ENCODE measurements at places on chromosomes 1 and 21.

- no peak for DNase-seq
- H3K27me3 ChIP-seq, result peaks cover 24% of the 10 kb centered on the region
- no peaks in the 10 kb centered on the region for H3K4me1 ChIP-seq
- no peaks in the 10 kb centered on the region for H3K36me3 ChIP-seq
- H3K27ac ChIP-seq, result no peak overlapping the region
Observed at GRCh38 chr1:33576821-33577599, 104.6 kb downstream of the ZSCAN20 start.

DNA sequence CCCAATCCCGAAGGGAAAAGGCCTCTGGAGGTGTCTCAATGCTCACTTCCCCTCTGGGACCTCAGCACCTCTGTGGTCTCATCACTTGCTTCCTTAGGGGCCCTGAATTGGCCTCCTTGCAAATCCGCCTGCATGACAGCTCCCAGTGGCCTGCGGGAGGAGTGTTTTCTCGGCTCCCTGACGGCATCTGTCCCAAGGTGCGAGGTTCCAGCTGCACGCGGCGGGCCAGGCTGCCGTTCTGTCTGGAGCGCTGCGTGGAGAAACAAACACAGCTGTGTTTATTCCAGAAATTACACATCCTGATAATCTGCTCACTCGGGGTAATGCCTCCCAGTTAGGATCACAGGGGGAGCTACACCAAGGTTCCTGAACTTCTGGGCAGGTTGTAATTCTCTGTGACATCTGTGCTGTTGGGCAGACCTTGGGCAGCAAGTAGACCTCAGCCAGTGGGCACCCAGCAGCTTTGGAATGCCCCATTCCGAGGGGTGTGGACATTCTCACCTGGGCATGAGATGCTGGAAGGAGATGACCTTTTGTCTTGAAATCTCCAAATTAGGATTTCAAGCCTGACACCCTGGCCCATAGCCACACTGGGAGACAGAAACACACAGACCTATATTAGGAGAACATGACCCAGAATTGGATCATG is 18.2 kb downstream of the EPHB2 start:
- H3K4me3 ChIP-seq, result no peak overlapping the region
- no peaks in the 10 kb centered on the region for H3K36me3 ChIP-seq
- no peaks in the 10 kb centered on the region for H3K4me1 ChIP-seq
- H3K27ac ChIP-seq, result no peak overlapping the region
- no peak for DNase-seq

GRCh38 chr1:203644191-203644590 is 17.6 kb downstream of the ATP2B4 start:
- no peak overlapping the region for H3K27ac ChIP-seq
- H3K4me3 ChIP-seq, result no peak overlapping the region
- peaks cover 32% of the 10 kb centered on the region for H3K36me3 ChIP-seq
- H3K4me1 ChIP-seq, result peaks cover 53% of the 10 kb centered on the region

DNA sequence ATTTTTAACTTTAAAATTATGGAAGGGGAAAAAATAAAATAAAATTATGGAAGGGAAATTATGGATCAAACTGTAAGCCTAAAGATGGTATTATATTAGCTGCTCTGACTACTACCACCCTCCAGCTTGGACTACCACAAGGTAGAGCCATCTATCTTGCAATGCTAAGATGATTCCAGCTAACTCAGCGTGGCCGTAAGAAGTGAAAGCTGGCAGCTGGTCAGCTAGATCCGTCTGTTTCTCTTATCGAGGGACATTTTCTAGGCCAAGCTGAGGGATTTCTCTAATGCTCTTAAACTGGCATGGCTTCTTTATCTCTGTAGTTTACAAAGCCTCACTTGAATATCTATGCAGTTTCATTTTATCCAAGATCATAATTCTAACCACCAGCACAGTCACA is 31.5 kb downstream of the LYST start:
- no peak overlapping the region for H3K27ac ChIP-seq
- DNase-seq, result no peak
- no peaks in the 10 kb centered on the region for H3K4me1 ChIP-seq
- H3K36me3 ChIP-seq, result peaks cover 4% of the 10 kb centered on the region
- H3K27me3 ChIP-seq, result no peaks in the 10 kb centered on the region

DNA sequence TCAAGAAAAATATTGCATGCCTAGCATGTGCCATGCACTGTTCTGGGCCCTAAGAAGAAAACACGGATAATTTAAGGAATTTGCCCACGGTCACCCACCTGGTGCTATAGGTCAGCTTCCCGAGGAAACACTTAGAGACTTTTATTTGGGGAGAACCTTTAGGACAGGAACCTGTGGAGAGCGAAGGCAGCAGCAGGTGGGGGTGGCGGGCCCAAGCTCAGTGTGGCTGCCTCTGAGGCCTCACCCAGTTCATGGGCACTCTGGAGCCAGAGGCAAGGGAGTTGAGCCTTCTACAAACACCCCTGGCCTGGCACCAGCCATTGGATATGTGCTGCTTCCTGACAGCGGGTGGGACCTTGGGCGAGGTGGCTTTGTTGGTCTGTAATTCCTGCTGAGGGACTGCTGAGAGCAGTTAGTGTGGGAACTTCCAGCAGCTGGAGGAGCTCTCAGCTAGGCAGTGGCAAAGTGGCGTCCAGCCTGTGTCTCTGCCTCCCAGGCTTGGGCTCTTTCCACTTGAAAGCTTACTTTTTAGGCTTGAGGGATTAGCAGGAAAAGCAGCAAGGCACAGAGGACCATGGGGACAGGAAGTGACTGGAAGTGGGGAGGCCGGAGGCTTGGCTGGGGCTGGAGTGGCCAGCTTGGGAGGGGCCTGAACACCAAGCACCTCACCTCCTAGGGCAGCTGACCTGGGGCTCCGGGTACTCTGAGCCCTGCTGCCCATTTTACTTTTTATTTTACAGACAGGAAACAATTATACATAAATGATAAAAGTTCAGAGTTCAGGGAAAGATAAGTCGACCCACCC is 19.1 kb downstream of the MRPL37 start:
- no peak overlapping the region for H3K4me3 ChIP-seq
- H3K36me3 ChIP-seq, result peaks cover 68% of the 10 kb centered on the region
- no peak for DNase-seq
- no peak overlapping the region for H3K27ac ChIP-seq
- H3K4me1 ChIP-seq, result no peaks in the 10 kb centered on the region

DNA sequence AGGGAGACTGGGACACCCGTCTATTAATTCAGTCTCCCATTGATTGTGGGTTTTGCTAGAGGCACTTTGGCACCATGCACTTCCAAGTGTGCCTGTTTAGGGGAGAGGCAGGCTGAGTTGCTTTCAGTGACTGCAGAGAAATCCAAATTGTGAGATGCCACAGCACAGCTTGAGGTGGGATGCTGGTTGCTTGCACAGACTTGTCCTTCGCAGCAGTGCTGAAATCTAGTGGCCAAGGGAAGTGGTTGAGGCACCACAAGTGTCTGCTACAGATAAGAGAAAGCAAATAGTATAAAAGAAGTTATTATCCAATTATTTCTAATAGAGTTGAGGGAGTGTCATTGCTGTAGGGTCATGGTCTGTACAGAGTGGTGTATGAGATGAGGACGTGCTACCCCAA is 40.0 kb upstream of the APP start:
- H3K36me3 ChIP-seq, result no peaks in the 10 kb centered on the region
- H3K27ac ChIP-seq, result no peak overlapping the region
- no peak overlapping the region for H3K4me3 ChIP-seq
- no peaks in the 10 kb centered on the region for H3K27me3 ChIP-seq
- no peaks in the 10 kb centered on the region for H3K4me1 ChIP-seq

DNA sequence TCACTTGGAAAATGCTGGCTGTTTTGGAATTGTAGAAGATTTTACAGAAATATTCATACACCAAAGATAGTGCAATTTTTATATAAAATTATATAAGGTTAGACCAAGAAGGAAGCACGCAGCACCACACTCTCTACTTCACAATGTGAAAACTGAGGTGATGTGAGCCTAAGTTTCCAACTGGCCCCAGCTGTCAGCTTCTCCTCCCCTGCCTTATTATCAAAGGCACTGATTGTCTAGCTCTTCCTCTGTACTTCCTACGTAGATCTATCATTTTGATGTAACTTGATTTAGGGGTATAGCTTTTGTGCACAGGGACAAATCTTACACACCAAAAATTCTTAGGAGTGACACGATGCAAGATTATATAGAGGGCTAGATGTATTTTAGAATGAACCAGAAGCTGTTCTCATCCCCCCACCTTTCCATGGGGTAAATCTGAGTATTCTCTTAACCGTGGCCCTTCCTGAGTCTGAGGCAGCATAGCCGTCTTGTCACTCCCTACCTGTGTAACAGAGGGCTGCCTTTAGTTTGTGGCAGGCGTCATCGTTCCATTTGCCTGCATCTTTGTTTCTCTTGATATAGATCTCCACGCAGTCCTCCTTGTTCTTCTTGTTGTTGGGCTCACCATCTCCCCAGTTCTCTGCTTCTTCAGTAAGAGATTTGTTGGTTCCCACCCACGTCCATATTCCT is 3.4 kb downstream of the SELL start:
- no peak for DNase-seq
- peak overlapping the region; percentile 58 for H3K4me3 ChIP-seq
- peaks cover 53% of the 10 kb centered on the region for H3K36me3 ChIP-seq

- no peaks in the 10 kb centered on the region for H3K36me3 ChIP-seq
- DNase-seq, result peak; percentile 81
- H3K4me1 ChIP-seq, result peaks cover 24% of the 10 kb centered on the region
- H3K27me3 ChIP-seq, result no peaks in the 10 kb centered on the region
Observed at GRCh38 chr1:168386949-168387586, 106.4 kb downstream of the TBX19 start.

- H3K36me3 ChIP-seq, result peaks cover 23% of the 10 kb centered on the region
- H3K27me3 ChIP-seq, result no peaks in the 10 kb centered on the region
- H3K4me1 ChIP-seq, result peaks cover 86% of the 10 kb centered on the region
- peak within 1 kb of the TSS; percentile 55 for H3K27ac ChIP-seq
- H3K4me3 ChIP-seq, result peak within 1 kb of the TSS; percentile 99
Observed at GRCh38 chr1:206469933-206470691, at the start of gene IKBKE. Gene IKBKE (plus strand): TSS chr1:206470476. CDS start chr1:206473228, 2,752 bp downstream.

DNA sequence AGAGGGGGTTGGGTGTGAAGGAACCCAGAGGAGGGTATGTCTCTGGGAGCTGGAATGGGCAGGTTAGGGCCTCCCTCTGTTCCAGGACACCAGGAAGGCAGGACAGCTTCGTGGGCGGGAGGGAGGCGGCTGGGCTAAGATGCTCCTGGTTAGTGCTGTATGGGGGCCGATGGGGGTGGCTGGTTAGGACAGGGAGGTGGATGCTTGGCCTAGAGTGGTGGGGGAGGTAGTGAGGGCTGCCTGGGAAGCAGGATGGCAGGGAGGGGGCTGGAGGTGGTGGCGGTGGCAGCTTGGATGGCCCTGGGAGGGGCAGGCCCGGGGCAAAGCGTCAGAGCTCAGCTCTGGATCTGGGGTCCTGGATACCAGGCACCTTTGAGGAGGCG is 6.2 kb upstream of the MMP23B start:
- H3K27ac ChIP-seq, result no peak overlapping the region
- no peak for DNase-seq
- H3K4me1 ChIP-seq, result peaks cover 24% of the 10 kb centered on the region
- no peaks in the 10 kb centered on the region for H3K27me3 ChIP-seq
- H3K4me3 ChIP-seq, result no peak overlapping the region

DNA sequence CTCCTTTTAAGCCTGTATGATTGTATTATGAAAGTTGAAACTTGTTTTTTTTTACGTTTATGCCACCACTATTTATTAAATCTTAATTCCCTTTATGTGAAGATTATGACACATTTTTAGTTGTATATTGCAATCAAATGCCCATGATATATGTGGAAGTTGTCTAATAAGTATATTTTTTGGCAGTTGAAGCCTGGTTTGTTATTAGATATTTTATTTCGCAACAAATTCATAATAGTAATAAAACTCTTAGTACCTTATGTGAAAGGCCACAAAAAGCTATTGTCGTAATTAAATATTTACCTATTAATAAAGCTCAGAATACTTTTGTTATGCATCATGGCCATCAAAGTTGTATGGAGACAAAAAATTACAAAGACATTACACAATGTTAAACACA is 386.8 kb downstream of the NCAM2 start:
- no peaks in the 10 kb centered on the region for H3K27me3 ChIP-seq
- no peak overlapping the region for H3K27ac ChIP-seq
- no peaks in the 10 kb centered on the region for H3K4me1 ChIP-seq
- DNase-seq, result no peak
- H3K36me3 ChIP-seq, result no peaks in the 10 kb centered on the region

DNA sequence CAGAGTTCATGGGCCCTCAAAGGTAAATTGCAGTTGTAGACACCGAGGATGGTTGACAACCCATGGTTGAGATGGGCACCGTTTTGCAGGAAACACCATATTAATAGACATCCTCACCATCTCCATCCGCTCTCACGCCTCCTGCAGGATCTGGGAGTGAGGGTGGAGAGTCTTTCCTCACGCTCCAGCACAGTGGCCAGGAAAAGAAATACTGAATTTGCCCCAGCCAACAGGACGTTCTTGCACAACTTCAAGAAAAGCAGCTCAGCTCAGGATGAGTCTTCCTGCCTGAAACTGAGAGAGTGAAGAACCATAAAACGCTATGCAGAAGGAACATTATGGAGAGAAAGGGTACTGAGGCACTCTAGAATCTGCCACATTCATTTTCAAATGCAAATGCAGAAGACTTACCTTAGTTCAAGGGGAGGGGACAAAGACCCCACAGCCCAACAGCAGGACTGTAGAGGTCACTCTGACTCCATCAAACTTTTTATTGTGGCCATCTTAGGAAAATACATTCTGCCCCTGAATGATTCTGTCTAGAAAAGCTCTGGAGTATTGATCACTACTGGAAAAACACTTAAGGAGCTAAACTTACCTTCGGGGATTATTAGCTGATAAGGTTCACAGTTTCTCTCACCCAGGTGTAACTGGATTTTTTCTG is 9.3 kb downstream of the SLAMF8 start:
- H3K27me3 ChIP-seq, result no peaks in the 10 kb centered on the region
- no peak overlapping the region for H3K27ac ChIP-seq
- no peaks in the 10 kb centered on the region for H3K36me3 ChIP-seq
- H3K4me1 ChIP-seq, result no peaks in the 10 kb centered on the region
- no peak overlapping the region for H3K4me3 ChIP-seq

GRCh38 chr1:183757061-183757460 is 47.9 kb upstream of the RGL1 start:
- H3K36me3 ChIP-seq, result no peaks in the 10 kb centered on the region
- DNase-seq, result no peak
- no peak overlapping the region for H3K27ac ChIP-seq

- no peak overlapping the region for H3K4me3 ChIP-seq
- no peak overlapping the region for H3K27ac ChIP-seq
- no peaks in the 10 kb centered on the region for H3K27me3 ChIP-seq
- H3K36me3 ChIP-seq, result no peaks in the 10 kb centered on the region
Observed at GRCh38 chr21:29164323-29164942, 34.0 kb downstream of the MAP3K7CL start.

- H3K27ac ChIP-seq, result no peak overlapping the region
Observed at GRCh38 chr1:204446413-204447111, 34.9 kb upstream of the PPP1R15B start.

DNA sequence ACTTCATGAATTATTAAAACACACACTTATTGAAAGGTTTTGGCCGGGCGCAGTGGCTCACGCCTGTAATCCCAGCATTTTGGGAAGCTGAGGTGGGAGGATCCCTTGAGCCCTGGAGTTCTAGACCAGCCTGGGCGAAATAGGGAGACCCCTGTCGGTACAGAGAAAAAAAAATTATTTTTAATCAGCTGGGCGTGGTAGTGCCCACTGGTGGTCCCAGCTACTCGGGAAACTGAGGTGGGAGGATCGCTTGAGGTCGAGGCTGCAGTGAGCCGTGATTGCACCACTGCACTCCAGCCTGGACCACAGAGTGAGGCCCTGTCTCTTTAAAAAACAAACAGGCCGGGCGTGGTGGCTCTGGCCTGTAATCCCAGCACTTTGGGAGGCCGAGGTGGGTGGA is 1.7 kb downstream of the GABPB2 start:
- peaks cover 11% of the 10 kb centered on the region for H3K36me3 ChIP-seq
- H3K27ac ChIP-seq, result no peak overlapping the region
- no peak for DNase-seq
- H3K4me1 ChIP-seq, result peaks cover 31% of the 10 kb centered on the region

GRCh38 chr1:170674239-170674638 is 10.3 kb downstream of the PRRX1 start:
- H3K27me3 ChIP-seq, result peaks cover 45% of the 10 kb centered on the region
- no peak overlapping the region for H3K4me3 ChIP-seq
- H3K4me1 ChIP-seq, result no peaks in the 10 kb centered on the region
- no peak for DNase-seq
